ENCODE measurements at places on chromosomes 16 and 17. TPM values are rescaled to one million over a fixed set of nuclear protein-coding genes. Genes with fewer than 3 reads are reported as not detected.

The SLC5A10 gene
- total RNA-seq, result not detected

The HIC1 gene
- total RNA-seq, result 98.9 TPM

The TMIGD1 gene
- total RNA-seq, result not detected

The MYH2 gene
- total RNA-seq, result not detected

The CNGB1 gene
- total RNA-seq, result not detected

The KRT25 gene
- not detected for total RNA-seq

The ITGAD gene
- total RNA-seq, result not detected

The TBC1D3K gene
- not detected for total RNA-seq

The PROCA1 gene
- 1.9 TPM for total RNA-seq

The DHRS7C gene
- total RNA-seq, result not detected

The KIF19 gene
- total RNA-seq, result not detected

The B4GALNT2 gene
- total RNA-seq, result not detected

The UBE2O gene
- total RNA-seq, result 21.2 TPM

The PABPN1L gene
- not detected for total RNA-seq

The MLLT6 gene
- total RNA-seq, result 23.7 TPM

The NOS2 gene
- total RNA-seq, result not detected

The PPM1E gene
- total RNA-seq, result 0.17 TPM

The SSH2 gene
- 27.8 TPM for total RNA-seq

The PMFBP1 gene
- 0.29 TPM for total RNA-seq

The CACNA1H gene
- 0.33 TPM for total RNA-seq

The PKMYT1 gene
- total RNA-seq, result 9.9 TPM

The EVPL gene
- under 0.01 TPM for total RNA-seq

The ASPHD1 gene
- total RNA-seq, result 6.5 TPM

Measured in smooth muscle cell of trachea (primary cell).